Activated naive CD8-positive, alpha-beta T cell treated with anti-CD3 and anti-CD28 coated beads for 36 hours (primary cell): ENCODE measurements at places on chromosomes 4 and X. TPM values are rescaled to one million over a fixed set of nuclear protein-coding genes. Genes with fewer than 3 reads are reported as not detected.

Gene CXorf65
- 6.7 TPM for total RNA-seq

Gene GPR143
- total RNA-seq: not detected

GRCh38 chr4:19880206-19880605, 371.5 kb upstream of the SLIT2 start:
- H3K4me3 ChIP-seq: no peak overlapping the region
- H3K27me3 ChIP-seq: no peaks in the 10 kb centered on the region
- H3K27ac ChIP-seq: no peak overlapping the region
- no peak for DNase-seq
- H3K36me3 ChIP-seq: no peaks in the 10 kb centered on the region

DNA sequence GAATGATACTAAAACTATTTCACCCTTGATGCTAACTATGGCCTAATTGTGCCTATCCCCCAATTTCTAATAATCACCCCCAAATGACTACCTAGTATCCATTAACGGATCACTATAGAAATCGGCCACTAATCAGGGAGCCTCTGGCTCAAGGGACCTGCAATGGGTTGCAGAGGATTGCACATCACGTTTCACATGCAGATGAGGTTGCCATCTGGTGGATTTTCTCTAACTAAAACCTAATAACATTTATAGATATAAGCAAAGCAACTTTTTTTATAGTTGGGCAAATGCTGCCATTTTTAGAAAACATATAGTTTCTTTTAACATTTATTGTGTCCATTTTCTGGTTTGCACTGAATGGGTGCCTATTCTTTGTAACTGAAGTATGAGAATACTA, 28.3 kb upstream of the ALG13 start:
- no peaks in the 10 kb centered on the region for H3K4me1 ChIP-seq
- H3K36me3 ChIP-seq: no peaks in the 10 kb centered on the region
- H3K4me3 ChIP-seq: no peak overlapping the region
- H3K27me3 ChIP-seq: no peaks in the 10 kb centered on the region
- no peak overlapping the region for H3K27ac ChIP-seq

DNA sequence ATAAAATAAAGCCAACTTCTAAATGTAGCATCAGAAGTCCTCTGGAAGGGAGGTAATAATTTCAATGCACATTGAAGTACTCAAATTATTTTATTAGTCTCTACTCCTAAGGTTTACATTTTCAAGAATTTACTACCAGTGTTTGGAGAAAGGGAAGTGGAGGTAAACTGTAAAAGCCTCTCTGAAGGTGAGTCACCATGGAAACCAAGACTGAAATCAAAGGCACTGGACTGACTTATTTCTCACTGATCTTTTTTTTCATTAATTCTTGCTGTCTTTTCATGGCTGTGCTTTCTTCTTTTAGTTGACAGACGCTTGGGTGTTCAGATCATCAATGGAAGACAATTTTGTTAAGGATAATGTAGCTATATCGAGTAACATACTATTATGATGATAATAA, 9.7 kb downstream of the SLC39A8 start:
- no peak overlapping the region for H3K4me3 ChIP-seq
- DNase-seq: no peak
- H3K27ac ChIP-seq: no peak overlapping the region
- no peaks in the 10 kb centered on the region for H3K27me3 ChIP-seq
- peaks cover 40% of the 10 kb centered on the region for H3K36me3 ChIP-seq
- peaks cover 42% of the 10 kb centered on the region for H3K4me1 ChIP-seq

- no peak overlapping the region for H3K27ac ChIP-seq
- no peak for DNase-seq
- no peaks in the 10 kb centered on the region for H3K27me3 ChIP-seq
Measured at GRCh38 chrX:112751076-112751475, 71.3 kb upstream of the LHFPL1 start.

Gene MAGEB17
- total RNA-seq: not detected

- no peaks in the 10 kb centered on the region for H3K27me3 ChIP-seq
- no peak overlapping the region for H3K27ac ChIP-seq
- H3K4me1 ChIP-seq: no peaks in the 10 kb centered on the region
Measured at GRCh38 chr4:119477412-119478053, 151.1 kb downstream of the PDE5A start.

Gene SUPT20HL2
- total RNA-seq: not detected

DNA sequence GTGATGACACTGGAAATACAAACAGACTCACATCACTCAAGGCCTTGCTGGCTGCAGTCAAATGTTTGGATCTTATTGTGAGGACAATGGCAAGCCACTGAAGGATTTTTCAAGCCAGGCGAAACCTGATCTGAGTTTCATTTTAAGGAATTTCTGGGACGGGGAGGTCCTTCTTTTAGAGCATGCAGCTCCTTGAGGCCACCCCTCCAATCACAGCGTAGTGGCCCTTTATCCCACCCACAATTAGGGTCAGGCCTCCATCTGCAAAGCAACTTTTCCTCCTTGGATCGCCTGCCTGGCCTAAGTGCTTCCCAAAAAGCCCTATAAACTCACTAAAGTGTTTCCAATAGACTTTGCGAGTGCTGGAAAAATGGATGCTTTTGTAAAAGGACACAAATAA, 115.5 kb downstream of the EFHC2 start:
- DNase-seq: no peak
- no peak overlapping the region for H3K4me3 ChIP-seq
- no peaks in the 10 kb centered on the region for H3K36me3 ChIP-seq
- peaks cover 5% of the 10 kb centered on the region for H3K4me1 ChIP-seq
- H3K27me3 ChIP-seq: no peaks in the 10 kb centered on the region
- no peak overlapping the region for H3K27ac ChIP-seq

Gene EMCN
- not detected for total RNA-seq

DNA sequence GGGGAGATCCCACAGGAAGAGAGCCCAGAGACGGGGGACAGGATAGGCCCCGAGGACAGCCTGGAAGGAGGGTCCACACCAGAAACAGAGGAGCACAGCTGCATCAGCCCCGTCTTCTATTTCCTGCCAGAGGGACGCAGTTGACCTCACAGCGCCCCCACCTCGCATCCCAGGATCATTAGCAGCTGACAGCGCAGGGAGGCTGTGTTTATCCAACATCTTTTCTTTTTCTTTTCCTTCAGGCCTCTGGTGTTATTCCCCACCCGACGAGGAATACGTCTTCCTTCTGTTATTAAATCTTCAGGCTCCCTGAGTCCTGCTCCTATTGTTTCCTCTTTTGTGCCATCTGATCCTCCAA, 75.4 kb downstream of the DCHS2 start:
- H3K27me3 ChIP-seq: peaks cover 61% of the 10 kb centered on the region
- H3K4me3 ChIP-seq: peak overlapping the region; percentile 68
- no peak for DNase-seq
- peaks cover 13% of the 10 kb centered on the region for H3K4me1 ChIP-seq
- H3K36me3 ChIP-seq: no peaks in the 10 kb centered on the region
- no peak overlapping the region for H3K27ac ChIP-seq

- no peak for DNase-seq
- H3K4me3 ChIP-seq: no peak overlapping the region
- H3K36me3 ChIP-seq: peaks cover 2% of the 10 kb centered on the region
- no peaks in the 10 kb centered on the region for H3K27me3 ChIP-seq
- H3K4me1 ChIP-seq: peaks cover 9% of the 10 kb centered on the region
- no peak overlapping the region for H3K27ac ChIP-seq
Measured at GRCh38 chrX:133723930-133724329, 261.5 kb downstream of the GPC3 start.

- H3K36me3 ChIP-seq: no peaks in the 10 kb centered on the region
- H3K27ac ChIP-seq: no peak overlapping the region
- H3K4me1 ChIP-seq: no peaks in the 10 kb centered on the region
- no peak overlapping the region for H3K4me3 ChIP-seq
- no peaks in the 10 kb centered on the region for H3K27me3 ChIP-seq
Measured at GRCh38 chrX:9390121-9390520, 74.7 kb upstream of the TBL1X start.

DNA sequence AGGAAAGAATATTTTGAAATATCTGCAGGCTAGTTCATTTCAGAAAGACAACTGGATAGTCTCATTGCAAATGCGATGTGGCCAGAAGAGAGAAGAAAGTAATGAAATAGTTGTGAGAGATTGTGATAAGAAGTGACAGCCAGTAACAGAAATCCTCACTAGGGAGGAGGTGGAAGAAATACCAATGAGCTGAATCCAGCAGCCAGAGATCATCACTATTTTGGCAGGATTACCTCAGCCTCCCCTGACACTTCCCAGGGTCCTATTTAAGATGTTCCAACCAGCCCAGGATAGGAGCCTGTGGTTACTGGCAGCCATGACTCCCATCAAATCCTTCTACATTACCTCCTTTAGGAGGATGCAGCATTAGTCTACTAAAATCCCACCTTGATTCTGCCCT, 76.7 kb upstream of the ARHGAP24 start:
- H3K36me3 ChIP-seq: no peaks in the 10 kb centered on the region
- no peak overlapping the region for H3K27ac ChIP-seq
- no peak for DNase-seq
- H3K4me3 ChIP-seq: no peak overlapping the region
- peaks cover 3% of the 10 kb centered on the region for H3K27me3 ChIP-seq

Gene IL3RA
- total RNA-seq: 0.29 TPM

- H3K4me1 ChIP-seq: peaks cover 10% of the 10 kb centered on the region
- H3K36me3 ChIP-seq: peaks cover 2% of the 10 kb centered on the region
Measured at GRCh38 chr4:77092975-77093374, 17.2 kb upstream of the CCNI start.

Gene PARM1
- not detected for total RNA-seq

GRCh38 chr4:109497511-109497910, 62.5 kb upstream of the MCUB start:
- no peak overlapping the region for H3K4me3 ChIP-seq
- peaks cover 37% of the 10 kb centered on the region for H3K36me3 ChIP-seq
- H3K27me3 ChIP-seq: no peaks in the 10 kb centered on the region
- peak overlapping the region; percentile 28 for H3K27ac ChIP-seq

DNA sequence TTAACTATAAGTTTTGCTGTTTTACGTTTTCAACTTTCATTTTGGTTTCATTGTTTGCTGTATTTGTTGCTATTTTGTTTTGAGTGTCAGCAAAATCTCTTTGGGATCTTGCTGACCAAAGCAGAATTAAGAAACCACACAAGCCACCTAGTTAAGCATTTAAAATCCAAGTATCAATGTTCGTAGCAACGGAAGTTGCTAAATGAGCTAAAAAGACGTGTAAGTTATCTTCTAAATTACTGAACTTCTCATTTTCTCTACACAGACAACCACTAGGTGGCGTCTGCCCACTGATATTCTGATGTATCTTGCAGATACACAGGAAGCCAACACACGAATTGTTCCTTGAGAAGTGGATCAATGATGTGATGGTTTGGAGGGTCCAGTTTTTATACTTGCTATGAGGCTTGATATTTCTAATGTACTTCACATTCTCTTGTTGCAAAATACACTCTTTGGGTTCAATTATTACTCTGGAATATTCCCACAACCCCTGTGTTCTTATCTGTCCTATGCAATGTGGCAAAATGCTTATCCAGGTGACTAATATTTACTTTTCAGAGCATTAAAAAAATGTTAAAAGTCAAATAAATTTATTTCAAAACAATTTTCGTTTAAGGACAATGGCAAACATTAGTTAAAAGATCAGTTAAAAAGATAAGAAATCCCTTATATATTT, 250.5 kb downstream of the TECRL start:
- no peaks in the 10 kb centered on the region for H3K36me3 ChIP-seq
- peaks cover 2% of the 10 kb centered on the region for H3K4me1 ChIP-seq
- DNase-seq: peak; percentile 21
- H3K27ac ChIP-seq: no peak overlapping the region
- H3K4me3 ChIP-seq: no peak overlapping the region
- H3K27me3 ChIP-seq: no peaks in the 10 kb centered on the region

Gene SH2D1A
- total RNA-seq: 67.1 TPM

DNA sequence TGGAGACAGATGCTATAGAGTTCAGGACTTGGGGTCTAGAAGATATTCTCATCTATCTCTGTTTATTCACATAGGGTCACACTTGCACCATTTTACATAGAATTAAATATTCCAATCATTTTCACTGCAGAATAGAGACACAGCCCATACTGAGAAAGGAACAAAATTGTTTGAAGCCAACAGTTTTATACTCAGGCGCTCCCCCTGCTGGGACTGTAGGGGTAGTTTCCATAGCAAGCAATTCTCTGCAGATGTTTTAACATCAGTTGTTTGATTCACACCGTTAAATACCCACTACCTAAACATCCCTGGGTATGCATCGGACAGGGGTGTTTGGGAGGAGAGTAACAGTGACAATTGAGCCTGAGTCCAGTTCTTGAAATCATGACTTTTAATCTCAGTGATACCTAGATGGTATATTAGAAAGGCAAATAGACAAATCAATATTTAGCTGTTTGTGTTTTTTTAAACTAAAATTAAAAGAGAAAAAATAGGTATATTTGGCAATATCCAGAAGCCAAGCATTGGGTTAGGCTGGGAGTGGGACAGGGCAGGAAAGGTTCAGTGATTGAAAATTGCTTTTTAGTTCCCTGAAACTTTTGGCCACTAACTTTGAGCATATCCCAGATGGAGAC, 33.8 kb downstream of the LONRF3 start:
- H3K27ac ChIP-seq: no peak overlapping the region
- H3K4me3 ChIP-seq: no peak overlapping the region
- H3K36me3 ChIP-seq: peaks cover 8% of the 10 kb centered on the region
- no peaks in the 10 kb centered on the region for H3K4me1 ChIP-seq
- peak; percentile 8 for DNase-seq

Gene TMLHE
- total RNA-seq: 8.3 TPM

GRCh38 chr4:47038263-47038662, 6.9 kb downstream of the GABRB1 start:
- no peak overlapping the region for H3K27ac ChIP-seq
- H3K27me3 ChIP-seq: peaks cover 15% of the 10 kb centered on the region
- H3K4me3 ChIP-seq: no peak overlapping the region
- no peaks in the 10 kb centered on the region for H3K4me1 ChIP-seq
- no peak for DNase-seq

GRCh38 chr4:88606832-88607231, 14.6 kb downstream of the HERC3 start:
- H3K4me1 ChIP-seq: peaks cover 45% of the 10 kb centered on the region
- peaks cover 76% of the 10 kb centered on the region for H3K36me3 ChIP-seq
- no peak overlapping the region for H3K4me3 ChIP-seq
- H3K27me3 ChIP-seq: no peaks in the 10 kb centered on the region
- H3K27ac ChIP-seq: no peak overlapping the region

Gene POLR2B
- total RNA-seq: 144 TPM

Gene ETNPPL
- total RNA-seq: not detected

DNA sequence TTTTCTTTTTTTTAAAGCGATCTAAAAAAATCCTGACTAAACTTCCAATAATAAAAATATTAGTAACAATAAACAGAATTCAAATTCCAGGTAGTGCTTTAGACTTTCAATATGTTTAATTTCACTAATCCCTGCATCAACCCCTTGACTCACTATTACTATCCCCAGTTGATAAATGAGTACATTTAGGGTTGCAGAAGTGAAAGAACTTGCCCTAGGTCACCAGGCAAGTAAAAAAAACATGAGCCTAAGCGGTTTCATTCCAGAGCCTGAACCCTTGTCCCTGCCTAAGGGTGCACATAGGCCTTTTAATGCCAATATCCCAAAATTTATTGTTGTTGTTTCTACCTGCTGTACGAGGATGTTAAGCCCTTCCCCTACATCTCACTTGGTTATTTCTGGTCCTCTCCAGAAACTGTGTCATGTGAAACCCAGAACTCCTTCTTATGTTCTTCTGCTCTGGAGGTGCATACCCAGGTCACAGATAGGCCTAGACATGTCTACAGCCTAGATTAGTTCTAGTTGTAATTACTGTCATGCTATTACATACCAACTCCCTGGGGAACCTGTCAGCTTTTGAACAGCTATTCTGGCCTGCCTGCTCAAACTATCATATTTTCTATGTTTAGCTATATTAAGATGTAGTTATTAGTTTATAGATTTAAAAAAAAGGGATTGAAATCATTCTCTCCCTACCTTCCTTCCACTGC, 244.5 kb upstream of the PITX2 start:
- no peaks in the 10 kb centered on the region for H3K36me3 ChIP-seq
- H3K27me3 ChIP-seq: no peaks in the 10 kb centered on the region
- no peak overlapping the region for H3K4me3 ChIP-seq
- no peak for DNase-seq
- peaks cover 7% of the 10 kb centered on the region for H3K4me1 ChIP-seq
